Amygdala (tissue), 56 donors: ENCODE measurements at places on chromosomes 3 and 15.
A peak's percentile ranks its signal among the peaks of the same experiment; 100 is the strongest.

DNA sequence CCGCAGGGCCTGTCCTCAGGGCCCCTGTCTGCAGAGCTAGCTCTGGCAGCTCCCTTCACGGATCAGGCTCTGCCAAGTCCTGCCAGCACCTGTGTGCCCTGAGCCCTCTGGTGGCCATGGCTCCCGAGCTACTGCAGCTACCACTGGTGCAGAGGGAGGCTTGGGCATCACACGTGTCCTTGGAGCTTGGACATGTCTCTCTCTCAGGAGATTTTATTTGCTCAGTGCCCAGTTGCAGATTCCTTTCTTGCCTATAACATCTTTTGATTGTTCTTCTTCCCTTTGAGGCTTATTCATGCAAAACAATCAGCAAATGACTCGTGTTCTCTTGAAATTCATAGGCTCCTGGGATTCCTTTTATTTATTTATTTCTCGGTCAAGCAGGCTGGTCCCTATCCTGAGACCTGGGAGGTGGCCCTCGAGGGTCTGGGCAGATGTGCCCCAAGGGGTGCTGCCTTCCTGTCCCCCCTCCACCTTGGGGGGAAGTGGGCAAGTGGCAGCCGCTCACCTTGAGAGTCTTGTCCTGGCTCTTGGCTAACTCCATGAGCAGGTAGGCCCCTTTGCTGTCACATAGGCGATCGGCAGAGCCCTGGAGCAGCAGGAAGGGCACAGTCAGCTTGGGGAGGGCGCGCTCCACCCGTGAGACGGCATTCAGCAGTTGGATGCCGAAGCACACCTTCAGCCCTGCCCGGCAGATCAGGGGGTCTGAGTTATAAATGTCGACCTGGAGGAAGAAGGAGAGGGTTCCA lies 21.9 kb downstream of the ABTB1 start:
- no peak for DNase-seq

- DNase-seq, result no peak
Observed at GRCh38 chr3:113117511-113118234, 93.7 kb upstream of the BOC start.

- DNase-seq, result no peak
Observed at GRCh38 chr3:29215948-29216347, 64.9 kb upstream of the RBMS3 start.

DNA sequence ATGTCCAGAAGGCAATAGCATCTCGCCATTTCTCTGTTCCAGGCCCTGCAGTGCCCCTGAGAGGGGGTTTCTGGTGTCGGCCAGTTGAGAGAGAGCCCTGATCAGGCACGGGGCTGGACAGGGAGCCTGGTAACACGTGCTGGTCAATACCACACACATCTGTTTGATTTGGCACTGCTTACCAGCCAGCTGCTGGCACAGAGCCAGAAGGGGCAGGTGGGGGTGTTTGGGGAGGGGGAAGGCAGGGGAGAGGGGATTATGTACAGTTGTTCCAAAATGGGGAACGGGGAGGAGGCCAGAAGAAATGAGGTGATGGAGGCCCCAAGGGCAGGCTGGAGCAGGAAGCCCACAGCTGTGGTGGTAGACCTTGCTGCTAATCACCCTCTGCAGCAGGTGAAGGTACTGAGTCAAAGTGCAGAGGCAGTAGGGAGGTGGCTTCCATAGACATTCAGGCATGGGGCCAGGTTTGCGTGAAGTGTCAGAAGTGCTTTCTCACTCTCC lies 153.5 kb upstream of the LPP start:
- no peak for DNase-seq

- no peak for DNase-seq
Observed at GRCh38 chr3:140896997-140897396, 44.6 kb upstream of the SLC25A36 start.

DNA sequence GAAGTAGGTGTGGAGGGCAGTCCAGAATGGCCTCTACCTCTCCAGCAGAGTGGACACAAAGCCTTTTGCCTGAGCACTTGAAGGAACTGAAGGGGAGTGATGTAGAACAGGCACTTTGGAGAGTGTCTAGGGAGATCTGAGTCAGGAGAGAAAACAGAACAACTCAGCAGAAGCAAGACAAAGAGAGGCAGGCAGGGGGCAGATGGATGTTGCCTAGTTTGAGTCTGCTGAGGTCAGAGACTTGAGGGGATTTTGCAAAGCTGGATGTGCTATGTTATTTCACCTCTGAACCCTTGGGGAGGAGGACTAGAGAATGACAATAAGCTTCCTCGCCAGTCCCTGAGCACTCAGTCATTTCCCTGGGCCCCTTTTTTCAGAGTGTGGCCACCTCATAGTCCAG lies 366.4 kb downstream of the EPHB1 start:
- no peak for DNase-seq

GRCh38 chr3:151675858-151676615 lies 57.7 kb upstream of the AADACL2 start:
- DNase-seq, result no peak

DNA sequence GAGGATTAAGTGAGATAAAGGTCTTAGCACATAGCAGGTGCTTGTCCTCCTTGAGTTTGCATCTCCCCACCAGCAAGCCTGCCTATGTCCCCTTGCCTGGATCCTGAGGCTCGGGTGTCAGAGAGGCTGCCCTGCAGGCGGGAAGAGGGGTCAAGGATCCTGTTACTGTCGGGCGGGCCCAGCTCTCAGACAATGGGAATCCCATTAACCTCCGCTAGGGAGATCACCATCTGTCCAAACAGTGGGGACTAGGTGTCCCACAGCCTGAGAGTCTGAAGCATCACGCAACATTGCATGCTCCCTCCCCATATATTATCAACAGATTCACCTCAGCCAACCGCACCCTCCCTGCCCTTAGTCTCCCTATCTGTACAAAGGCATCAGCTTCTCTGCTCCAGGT lies 151.4 kb downstream of the FBLN2 start:
- DNase-seq, result no peak

- DNase-seq, result no peak
Observed at GRCh38 chr15:23069496-23070166, 30.3 kb upstream of the TUBGCP5 start.

- no peak for DNase-seq
Observed at GRCh38 chr15:56616551-56616950, 116.8 kb downstream of the ZNF280D start.

- DNase-seq, result peak; percentile 47
Observed at GRCh38 chr15:88897456-88898194, 2.3 kb upstream of the HAPLN3 start.

GRCh38 chr3:158152186-158152585 lies 42.3 kb downstream of the RSRC1 start:
- no peak for DNase-seq

GRCh38 chr3:98890181-98890835 lies 11.2 kb downstream of the DCBLD2 start:
- no peak for DNase-seq

- DNase-seq, result peak; percentile 44
Observed at GRCh38 chr15:101258238-101259144, 6.6 kb upstream of the CHSY1 start.

DNA sequence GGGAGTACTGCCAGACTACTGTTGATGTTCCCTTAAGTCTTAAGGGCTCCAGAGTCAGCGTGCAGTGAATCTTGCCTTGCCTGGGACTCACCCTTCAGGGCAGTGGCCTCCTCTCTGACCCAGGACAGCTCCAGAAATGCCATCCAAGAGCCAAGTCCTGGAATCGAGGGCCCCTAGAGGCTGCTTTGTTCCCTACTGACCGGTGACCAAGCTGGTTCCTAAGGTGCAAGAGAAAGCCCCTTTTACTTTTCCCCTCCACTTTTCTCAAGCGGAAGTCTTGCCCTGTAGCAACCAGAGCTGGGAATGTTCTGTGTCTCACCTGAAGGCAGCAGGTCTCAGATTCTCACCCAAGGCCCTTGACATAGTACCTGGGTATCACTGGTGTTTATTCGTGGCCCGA lies 238.0 kb downstream of the DOCK3 start:
- no peak for DNase-seq

DNA sequence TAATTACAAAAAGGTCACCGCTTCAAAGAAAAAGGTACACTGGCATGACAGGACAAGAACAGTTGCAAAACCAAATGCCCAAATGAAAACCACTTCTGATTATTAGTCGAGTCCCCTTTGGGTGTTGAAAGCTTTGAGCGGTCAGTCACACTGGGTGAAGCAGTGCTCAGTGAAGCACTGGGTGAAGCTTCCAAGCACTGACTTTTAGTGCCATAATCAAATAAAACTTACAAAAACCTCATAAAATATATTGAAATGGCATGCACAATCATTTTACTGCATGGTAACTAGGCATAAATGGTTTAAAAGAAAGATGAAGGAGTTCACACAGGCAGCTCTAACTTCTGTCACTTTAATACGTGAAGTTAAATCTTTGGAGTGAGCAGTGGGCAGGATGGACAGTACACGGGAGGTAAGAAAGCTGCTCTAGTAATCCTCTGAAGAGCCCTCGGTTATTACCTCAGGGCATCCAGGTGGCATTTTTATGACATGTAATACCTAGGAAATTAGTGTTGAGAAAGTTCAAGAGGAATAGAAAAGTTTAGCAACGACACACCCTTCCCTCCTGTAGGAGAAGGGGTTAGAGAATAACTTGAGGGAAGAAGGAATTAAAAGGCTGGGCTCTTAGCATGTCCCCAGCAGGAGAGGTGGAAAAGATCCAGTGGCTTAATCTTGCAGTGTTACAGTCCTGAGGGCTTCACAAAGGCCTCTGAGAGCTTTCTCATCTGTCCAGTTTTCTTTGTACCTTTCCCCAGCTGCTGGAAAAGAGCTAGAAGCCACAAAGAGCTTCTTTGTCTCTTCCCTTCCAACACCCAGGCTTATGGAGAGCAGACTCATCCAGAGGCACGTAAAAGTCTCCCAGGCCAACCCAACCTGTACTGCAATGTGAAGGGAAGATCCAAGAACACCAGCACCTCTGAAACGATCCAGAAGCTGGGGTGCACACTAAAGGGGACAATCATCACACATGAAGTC lies 64.9 kb upstream of the MYO5C start:
- DNase-seq, result no peak

GRCh38 chr3:16177962-16178627 lies 3.6 kb downstream of the GALNT15 start:
- DNase-seq, result no peak

DNA sequence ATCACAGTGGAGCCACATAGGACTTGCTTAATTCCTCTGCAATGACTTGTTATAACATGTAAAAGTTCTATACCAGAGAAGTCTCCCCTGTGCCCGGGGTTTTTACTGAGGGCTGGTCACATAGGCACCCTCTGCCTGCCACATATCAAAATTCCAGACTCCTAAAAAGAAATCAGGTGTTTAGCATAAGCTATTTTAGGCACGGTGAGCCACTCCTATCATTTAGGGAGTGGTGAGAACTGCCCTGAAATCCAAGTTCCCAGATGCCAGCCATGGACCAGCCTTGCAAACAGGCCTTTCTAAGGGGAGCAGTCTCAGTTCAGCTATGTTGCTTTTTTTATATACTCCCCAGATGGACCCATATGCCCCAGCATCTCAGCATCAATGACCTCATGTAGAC lies 130.3 kb downstream of the THSD4 start:
- no peak for DNase-seq

DNA sequence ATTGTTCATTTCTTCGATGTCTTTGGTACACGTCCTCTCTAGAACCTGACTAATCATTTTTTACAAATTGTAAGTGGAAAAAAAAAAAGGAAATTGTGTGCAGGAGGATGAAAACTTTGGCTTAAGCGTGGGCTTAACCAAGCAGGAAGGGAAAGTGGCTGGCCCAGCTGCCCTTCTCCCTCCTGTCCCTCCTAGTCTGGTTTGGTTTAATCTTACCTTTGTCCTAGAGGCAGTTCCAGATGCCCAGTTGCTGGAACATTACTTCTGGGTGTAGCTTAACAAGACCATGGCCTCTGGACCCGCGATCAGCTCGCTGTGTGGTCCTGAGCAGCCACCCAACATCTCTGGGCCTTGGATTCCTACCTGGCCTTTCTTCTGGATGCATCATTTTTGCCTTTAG lies 15.4 kb downstream of the PAQR5 start:
- no peak for DNase-seq

DNA sequence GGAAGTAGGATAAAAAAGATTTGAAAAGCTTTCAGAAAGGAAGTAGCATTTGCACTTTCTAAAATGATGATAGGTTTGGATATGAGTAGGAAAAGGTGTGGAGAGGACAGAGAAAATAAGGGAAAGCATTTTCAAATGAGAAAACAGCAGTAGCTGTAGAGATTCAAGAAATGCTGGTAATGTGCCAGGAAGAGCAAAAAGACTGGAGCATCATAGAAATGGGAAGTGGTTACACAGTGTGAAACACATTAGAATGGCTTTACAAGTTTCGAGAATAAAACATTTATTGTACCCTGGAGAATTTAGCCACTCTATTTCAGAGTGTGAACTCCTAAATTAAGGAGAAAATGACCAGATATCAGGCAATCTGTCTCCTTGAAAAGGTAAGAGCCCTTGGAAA lies 108.3 kb upstream of the CHL1 start:
- DNase-seq, result no peak

- no peak for DNase-seq
Observed at GRCh38 chr3:45642731-45643152, 46.5 kb upstream of the SACM1L start.

DNA sequence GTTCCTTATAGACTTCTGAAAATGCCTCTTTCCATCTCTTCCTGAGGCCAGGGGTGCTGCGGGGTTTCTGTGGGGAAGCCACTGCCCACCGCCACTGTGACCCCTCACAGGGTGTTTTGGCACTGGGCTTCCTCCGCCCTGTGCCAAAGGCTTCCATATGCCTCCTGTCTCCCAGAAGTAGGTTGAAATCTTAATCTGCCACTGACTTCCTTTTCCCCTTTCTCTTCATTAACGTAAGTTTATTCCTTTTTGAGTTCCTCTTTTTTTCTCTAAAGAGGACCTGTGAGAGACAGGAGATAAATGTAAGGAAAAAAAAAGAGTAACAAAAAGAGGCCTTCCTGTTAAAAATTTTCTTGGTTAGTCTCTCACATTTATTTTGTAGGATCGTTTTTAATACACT lies 220.5 kb downstream of the CTNNB1 start:
- DNase-seq, result no peak

DNA sequence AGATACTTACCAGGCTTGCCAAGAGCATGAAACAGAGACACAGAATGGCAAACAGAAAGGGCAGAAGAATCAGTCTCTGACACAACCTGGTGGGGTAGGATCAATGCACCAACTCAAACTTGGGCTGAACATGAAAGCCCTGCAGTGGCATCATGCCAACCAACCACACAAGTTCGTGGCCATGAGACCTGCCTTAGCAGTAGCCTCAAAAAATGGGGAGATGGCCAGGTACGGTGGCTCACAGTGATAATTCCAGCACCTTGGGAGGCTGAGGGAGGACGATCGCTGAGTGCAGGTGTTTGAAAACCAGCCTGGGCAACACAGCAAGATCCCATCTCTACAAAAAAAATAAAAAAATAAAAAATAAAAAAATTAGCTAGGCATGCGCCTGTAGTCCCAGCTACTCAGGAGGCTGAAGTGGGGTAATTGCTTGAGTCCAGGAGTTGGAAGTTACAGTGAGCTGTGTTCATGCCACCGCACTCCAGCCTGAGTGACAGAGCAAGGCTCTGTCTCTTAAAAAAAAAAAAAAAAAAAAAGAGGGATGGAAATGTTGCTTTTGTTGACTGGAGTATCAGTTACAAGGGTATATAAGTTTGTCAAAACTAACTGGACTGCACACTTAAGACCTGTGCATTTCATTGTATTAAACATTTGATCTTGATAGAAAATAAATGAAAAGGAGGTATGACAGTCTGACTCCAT lies 93.4 kb downstream of the XXYLT1 start:
- no peak for DNase-seq

GRCh38 chr3:22893644-22894325 lies 309.3 kb upstream of the UBE2E2 start:
- DNase-seq, result no peak
